ENCODE measurements at places on chromosomes 5 and 9. TPM values are rescaled to one million over a fixed set of nuclear protein-coding genes. Genes with fewer than 3 reads are reported as not detected.

DNA sequence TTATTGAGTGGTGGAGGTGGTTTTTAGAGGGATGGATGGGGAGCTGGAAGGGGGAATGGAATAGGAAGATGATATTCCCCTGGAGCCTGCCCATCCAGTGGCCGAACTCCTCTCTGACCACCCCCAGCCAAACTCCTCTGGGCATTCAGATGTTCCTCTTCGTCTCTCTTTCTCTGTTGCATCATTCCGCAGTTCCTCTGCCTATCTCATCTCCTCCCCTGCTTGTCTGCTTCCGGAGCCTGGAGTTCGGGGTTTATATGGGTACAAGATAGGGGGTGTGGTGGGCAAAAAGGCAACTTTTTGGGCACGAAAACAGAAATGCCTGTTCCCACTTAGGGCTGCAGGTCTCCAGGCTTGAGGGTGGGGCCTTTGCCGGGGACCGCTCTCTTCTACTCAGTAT, 12.2 kb upstream of the CDK5RAP2 start:
- no peak for DNase-seq

FAM240B gene
- total RNA-seq, result not detected

DTWD2 gene
- 1.1 TPM for total RNA-seq

- peak; percentile 35 for DNase-seq
Observed at GRCh38 chr9:94928691-94929368, 202.3 kb downstream of the AOPEP start.

- DNase-seq, result no peak
Observed at GRCh38 chr5:10018201-10019069, 231.3 kb downstream of the ATPSCKMT start.

SMIM3 gene
- 0.97 TPM for total RNA-seq

Measured in endothelial cell of umbilical vein (primary cell).